ENCODE measurements at places on chromosomes 4 and X.

GRCh38 chr4:40003986-40004385 lies 26.3 kb upstream of the PDS5A start:
- DNase-seq = no peak

DNA sequence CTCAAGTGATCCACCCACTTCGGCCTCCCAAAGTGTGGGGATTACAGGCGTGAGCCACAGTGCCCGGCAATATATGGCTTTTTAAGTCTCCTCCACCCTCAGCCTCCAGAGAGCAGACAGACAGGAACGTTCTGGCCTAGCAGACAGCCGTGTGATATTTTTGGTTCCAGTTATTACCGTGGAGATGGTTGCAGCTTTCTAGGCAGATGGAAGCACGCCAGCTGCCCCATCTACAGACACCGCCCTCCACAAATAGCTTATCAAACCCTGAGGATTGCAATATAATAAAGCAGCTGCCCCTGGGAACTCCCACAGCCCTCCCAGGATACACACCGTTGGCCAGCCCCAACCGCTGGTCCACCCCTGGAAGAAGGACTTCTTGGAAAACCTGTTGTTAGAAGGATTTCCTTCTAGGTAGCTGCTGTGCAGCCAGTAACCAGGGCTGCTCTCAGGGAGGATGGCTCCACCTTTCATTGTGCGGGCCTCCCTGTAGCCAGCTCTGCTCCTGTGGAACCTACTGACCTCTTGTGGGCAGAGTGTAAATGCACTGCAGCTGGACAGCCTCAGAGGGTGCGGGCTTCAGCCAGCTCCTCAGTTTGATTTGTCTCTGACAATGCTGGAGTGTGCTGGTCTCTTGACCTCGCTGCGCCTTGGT lies 44.0 kb downstream of the SLC25A5 start:
- DNase-seq = no peak

DNA sequence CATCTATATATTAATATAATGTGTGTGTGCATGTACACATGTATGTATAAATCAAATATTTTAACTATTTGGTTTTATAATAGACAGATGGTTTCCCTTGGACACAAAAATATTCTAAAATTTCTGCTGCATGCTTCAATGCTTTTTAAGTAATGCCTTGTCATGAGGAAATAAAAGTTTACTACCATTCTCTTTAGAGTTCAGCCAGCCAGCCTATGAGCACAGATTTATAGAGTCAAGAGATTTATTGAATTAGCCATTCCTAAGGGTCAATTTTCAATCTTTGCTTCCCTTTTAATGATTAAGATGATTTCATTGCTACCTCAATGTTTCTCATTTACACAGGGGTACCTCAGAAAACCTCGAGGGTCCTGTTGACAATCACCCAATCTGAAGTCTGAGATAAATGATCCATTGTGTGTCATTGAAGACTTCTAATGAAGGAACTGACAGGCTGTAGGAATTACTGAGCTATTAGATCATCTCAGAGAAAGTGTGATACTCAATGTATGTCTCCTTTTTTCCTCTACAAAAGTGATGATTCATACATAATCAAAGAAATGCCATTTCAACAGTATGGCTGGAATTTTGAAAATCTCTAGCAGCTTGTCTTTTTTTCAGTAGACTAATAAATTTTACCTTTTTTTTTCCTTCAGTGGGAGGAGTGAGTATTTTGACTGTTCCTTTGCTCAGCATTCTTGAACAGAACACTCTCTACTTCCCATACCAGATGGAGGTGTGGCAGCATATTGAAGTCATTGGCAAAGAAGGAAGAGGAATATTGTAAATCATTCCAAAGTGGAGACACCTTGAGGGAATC lies 222.6 kb upstream of the PCDH18 start:
- DNase-seq = no peak

GRCh38 chr4:117495802-117496201 lies 410.4 kb upstream of the TRAM1L1 start:
- no peak for DNase-seq

GRCh38 chrX:17725181-17725580 lies 12.1 kb upstream of the SCML1 start:
- DNase-seq = no peak

DNA sequence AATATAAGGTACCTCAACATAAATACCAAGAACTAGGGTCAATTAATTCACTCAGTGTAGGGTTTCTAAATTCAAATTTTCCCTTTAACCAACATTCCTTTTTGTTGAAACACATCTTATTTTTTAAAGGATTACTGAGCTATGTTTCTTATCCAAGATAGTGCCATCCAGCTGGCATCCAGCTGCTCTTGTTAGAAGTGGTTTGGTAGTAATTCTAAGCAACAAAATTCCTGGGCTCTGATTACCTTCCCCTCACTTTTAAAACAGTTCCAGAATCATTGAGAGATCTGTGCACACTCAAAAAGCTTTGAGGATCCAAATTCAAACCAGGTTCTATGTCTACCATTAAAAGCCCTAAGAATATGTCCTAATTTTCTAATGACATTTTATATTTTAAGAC lies 583.7 kb downstream of the TRIML1 start:
- no peak for DNase-seq

GRCh38 chrX:24427747-24428019 lies 37.4 kb upstream of the PDK3 start:
- no peak for DNase-seq

DNA sequence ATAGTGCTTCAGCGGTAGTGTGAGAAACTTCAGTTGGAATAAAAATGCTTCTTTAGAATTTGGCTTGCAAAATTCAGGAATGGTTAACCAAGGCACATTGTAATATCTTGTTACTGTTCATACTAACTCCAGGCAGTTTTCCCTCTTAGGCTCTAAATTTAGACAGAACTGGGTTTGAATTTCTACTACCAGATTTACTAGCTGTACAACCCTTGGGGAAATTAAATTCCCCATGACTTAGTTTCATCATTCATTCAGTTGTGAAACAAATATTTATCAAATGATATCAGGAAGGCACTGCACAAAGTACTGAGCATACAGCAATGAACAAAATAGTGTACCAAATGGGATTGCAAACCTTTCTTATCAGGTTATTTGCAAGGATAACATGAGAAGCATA lies 135.0 kb upstream of the IL15 start:
- DNase-seq = no peak

DNA sequence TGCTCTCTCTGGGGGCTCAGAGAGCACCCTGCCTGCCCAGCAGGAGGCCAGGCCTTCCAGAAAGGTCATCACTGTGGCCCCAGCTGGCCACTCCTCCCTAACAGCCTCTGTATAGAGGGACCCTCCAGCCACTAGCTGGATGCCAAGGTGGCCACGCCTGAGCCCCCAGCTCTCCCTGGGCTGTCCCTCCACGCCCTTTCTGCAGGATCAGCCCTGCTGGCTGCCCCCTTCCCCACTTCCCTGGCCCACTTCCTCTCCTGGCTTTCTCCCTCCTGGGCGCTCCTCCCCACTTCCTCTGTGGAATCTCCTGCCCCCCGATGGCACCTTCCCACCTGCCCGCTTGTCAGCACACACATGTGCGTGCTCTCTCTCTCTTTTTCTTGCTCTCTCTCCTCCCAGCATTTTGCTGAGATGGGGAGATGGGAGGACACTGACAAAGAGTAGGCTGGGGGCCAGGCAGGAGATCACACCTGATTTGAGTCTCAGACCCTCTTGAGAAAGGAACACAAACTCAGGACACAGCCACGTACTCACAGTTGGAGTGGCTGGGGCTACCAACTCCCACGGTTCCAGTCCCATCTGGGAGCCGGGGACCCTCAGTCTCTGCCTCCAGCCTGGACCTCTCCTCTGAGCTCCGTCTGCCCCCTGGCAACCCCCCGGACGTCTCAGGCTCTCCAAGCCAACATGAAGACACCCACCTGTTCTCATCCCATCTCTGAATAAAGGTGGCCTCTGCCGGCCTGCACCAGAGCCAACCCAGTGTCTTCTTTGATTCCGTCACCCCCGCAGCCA lies 62.1 kb upstream of the AFAP1 start:
- no peak for DNase-seq

DNA sequence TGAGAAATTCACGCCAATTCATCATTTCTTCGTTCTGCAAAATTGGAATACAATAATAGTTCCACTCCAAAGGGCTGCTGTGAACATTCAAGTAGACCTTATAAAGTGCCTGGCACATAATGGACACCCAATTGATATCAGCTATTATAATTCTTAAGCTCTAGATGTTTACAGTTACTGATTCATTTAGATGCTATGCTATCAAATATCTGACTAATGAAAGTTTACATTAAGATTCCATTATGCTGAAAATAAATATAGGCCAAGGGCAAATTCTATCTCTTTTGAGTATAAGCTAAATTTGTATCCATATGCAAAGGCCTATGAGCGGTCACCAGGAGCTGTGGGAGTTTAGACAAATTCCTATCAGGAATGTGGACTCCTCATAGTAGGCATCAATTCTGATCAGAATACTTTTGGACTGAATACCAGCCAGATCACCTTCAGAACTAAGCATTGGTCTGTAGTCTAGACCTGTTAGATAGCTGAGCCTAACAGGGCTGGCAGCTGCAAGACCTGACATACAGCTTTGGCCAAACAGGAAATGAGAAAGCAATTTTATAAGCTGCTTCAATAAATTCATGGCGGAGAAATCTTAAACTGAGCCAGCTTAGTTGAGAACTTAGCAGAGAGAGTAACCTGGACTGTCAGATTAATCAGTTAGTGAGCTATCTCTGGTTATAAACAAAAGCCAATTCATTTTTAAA lies 384.3 kb upstream of the ACTRT1 start:
- DNase-seq = no peak

DNA sequence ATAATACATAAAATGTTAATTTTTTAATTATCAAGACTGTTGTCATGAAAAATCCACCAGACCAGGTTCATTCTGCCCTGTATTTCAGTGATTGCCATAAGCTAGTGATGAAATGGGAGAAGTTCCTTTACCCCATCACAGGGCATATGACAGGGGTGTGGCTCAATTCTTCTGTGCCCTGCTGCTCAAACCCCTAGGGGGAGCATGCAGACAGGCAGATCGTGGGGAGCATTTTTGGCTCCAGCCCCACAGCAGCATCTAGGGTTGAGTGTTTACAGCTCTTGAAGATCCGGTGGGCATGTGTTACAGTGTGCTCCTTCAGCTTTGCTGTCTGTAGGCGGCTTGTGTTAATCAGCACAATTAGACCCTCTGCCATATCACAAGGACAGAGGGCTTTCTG lies 700.7 kb downstream of the PCDH18 start:
- DNase-seq = no peak

GRCh38 chr4:93243262-93243661 lies 585.3 kb upstream of the ATOH1 start:
- no peak for DNase-seq

DNA sequence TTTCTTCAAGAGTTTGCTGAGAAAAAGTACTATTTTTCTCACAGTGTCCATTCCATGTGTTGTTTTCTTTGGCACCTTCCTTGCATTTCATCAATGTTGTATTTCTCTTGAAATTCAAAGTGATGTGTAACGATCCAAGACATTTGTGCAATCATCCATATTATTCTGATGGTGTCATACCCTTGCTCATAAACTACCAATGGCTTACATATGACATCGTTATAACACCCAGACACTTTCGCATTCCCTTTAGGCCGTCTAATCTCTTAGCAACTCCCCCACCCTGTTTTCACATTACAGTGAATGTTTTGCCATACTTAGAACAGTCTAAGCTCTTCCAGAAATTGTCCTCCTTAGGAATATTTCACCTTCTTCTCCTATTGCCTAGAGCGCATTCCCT lies 1779.0 kb downstream of the PCDH7 start:
- DNase-seq = no peak

- no peak for DNase-seq
These were observed 27.6 kb downstream of the FGFRL1 start for GRCh38 chr4:1038948-1039492.

DNA sequence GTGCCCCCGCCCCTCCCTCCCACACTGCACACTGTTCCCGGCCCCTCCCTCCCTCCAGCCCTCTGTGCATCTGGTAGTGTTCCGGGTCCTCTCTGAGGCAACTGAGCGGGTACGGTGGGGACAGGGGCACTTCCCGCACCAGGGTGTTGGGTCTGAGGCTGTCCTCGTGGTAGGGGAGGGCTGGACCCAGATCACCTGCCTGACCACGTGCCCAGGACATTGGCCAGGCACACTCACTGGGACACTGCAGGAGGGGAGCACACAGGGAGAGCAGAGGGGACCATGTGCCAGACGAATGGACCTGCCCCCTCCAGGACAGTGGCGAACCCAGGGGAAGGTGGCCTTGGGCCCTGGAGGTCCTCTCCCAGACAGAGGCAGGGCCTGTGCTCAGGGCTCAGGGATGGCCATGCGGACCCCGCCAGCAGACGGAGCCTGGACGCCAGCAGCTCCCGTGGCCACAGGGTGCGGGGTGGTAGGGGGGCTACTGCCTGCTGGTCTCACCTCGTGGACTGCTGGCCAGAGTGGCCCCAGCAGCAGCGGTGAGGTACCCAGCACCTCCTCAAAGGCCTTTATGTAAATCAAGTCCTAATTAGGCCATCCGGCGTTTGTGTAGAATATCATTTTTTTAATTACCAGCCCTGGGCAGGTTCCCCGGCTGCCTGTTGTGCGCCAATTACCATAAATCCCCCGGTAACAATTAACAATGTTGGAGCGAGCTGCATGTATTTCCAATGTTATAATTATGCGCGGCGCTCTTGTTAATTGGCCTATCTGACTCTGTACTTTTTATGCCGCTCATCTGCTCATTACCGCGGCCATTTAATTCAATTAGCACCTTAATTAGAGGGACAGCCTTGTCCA lies 106.9 kb downstream of the FAM53A start:
- no peak for DNase-seq

- DNase-seq = no peak
These were observed 207.8 kb downstream of the FAT4 start for GRCh38 chr4:125522588-125522987.

DNA sequence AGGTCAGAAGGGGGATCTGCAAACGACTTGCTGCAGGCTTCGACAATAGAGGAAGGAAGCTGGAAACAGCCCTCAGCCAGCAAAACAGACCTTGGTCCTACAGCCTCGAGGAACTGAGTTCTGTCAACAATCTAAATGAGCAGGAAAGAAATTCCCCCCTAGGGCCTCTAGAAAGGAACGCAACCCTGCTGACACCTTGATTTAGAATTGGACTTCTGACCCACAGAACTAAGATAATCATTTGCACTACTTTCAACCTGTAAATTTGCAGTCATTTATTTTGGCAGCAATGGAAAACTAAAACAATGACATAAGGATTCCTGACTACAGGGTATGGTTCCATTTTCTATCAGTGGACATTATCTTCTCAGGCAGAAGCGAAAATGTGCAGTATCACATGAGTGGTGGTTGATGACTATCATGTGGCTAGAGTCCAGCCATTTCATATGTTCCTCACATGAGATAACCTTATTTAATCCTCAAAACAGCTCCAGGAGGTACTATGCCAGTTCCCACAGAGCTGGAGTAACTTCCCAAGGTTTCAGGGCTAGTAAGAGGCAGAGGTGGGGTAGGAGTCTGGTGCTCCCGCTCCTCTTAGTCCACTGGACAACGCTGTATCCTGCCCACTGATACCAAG lies 61.6 kb downstream of the SAT1 start:
- DNase-seq = no peak

DNA sequence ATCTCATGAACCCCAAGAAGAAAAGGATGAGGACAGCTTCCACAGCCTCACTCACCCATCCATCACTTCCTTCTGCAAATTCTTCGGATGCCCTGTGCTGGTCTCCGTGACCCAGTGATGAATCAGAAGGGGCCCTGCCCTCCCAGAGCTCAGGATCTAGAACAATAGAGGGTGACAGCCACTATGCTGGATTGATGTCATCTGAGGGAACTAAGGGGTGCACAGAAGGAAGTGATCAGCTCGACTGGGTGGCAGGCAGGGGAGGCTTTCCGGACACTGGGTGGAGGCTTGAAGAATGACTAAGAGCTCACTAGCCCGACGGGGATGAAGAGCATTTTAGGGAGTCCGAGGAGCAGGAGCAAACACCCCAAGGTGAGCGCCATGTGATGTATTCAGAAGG lies 1.4 kb upstream of the ZNF185 start:
- no peak for DNase-seq

- no peak for DNase-seq
These were observed 108.0 kb upstream of the GRIA3 start for GRCh38 chrX:123075947-123076561.

Measured in stimulated activated naive CD4-positive, alpha-beta T cell (primary cell).